SJCRH30 (cell line): ENCODE measurements at places on chromosomes 12 and 14. TPM values are rescaled to one million over a fixed set of nuclear protein-coding genes. Genes with fewer than 3 reads are reported as not detected.
A peak's percentile ranks its signal among the peaks of the same experiment; 100 is the strongest.

Gene CISTR
- total RNA-seq = not detected in 2 replicates

Gene OAS2
- not detected in 2 replicates for total RNA-seq

Gene ABCD2
- total RNA-seq = 0.03 and 0.04 TPM in 2 replicates

DNA sequence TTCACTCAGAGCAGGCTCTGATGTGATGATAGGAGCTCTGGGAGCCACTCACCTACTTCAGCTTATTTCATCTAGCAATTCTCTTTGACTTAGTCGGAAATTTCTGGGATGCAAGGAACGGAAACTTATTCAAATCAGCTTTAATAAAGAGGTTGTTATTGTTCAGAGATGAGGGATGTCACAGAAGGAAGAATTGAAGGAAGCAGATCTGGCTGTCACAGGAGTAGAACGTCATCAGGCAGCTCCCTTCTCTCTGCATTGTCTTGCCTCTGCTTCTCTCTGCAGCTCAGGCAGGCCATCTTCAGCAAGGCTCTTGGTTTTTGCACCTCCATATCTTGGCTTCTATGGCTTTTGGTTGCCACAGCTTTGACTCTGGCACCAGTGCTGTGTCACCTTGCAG, 7.6 kb upstream of the TMEM30B start:
- no peak for DNase-seq

- DNase-seq = no peak
These were observed 268.2 kb upstream of the DAAM1 start for GRCh38 chr14:58920230-58920629.

GRCh38 chr12:105616971-105617540, 286.6 kb downstream of the C12orf75 start:
- no peak for DNase-seq

- DNase-seq = peak; percentile 56
These were observed 5.9 kb downstream of the GSG1 start for GRCh38 chr12:13097491-13098011.

- no peak for DNase-seq
These were observed 41.8 kb upstream of the SNX6 start for GRCh38 chr14:34671716-34672115.

GRCh38 chr12:92543840-92544239, 158.9 kb upstream of the PLEKHG7 start:
- no peak for DNase-seq
